ENCODE measurements at places on chromosomes 13 and 19.

DNA sequence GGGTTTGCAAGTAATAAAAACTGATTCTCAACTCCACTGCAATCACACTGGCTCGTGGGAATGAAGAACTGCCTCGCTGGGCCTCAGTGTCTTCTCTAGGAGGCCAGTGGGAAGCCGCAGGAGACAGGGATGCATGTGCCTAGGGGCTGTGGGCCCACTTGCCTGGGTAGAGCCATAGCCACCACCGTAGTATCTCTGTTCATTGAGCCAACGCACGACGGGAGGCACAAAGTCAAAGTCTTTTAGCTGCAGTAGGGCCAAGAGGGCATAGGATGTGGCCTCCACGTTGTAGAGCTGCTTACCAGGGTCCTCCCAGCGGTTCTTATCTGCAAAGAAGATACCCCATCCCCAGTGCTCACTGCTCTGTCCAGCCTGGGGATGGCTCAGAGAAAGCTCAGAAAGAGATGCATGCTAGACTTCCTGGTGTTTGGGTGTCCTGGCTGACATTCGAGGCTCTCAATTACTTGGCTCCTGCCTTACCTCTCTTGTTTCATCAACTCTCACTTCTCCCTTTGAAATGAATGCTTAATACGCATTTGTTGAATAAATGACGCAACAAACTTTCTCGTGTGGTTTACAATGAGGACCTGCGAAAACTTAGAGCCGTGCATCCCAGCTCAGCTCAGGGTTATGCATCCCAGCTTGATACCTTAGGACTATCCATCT lies 16.1 kb upstream of the TNFSF14 start:
- DNase-seq: no peak

DNA sequence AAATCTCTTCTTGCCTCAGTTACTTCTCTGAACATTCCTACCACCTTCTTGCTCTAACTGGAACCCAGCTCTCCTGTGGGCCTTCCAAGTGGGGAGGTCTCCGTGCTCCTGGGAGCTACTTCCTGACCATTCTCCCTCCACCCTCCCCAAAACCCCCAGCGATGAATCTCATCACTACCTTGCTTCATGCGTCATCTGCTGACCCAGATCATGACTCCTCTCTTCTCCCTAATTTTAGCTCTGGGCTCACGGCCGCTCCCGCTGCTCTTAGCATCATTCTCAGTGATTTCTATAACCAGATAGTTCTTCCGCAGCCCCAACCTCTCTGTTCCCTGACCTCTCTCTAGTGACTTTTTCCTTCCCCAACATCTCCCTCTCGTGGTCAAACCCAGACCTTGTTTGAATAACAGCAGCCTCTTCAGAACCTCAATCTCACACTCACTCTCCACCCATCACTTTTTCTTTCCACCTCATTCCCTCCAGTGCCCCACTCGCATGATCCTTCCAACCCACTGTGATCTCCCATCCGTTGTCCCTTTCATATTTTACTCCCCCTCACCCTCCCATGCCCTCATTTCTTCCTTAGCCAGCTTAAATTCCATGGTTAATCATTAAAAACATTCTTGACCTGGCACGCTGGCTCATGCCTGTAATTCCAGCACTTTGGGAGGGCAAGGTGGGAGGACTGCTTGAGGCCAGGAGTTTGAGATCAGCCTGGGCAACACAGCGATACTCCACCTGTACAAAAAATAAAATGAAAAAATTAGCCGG lies 21.8 kb downstream of the MRPS12 start:
- DNase-seq: no peak

GRCh38 chr19:18899624-18900560 lies 3.9 kb upstream of the CERS1 start:
- DNase-seq: no peak

GRCh38 chr13:109941951-109942350 lies 155.6 kb upstream of the IRS2 start:
- DNase-seq: no peak

DNA sequence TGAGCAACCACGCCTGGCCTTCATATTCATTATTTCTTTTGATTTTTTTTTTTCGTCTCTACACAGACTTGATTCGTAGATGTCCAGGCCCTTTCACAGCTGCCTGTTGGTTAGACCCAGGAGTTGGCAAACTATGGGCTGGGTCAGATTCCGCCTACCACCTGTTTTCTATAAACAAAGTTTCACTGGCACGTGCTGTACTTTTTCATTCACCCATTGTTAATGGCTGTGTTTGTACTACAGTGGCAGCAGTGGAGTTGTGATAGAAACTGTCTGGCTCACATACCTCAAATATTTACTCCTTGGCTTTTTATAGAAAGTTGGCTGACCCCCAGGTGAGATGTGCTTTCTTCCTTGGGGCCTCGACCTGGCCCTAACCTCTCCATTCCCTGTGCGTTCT lies 72.9 kb upstream of the TEX29 start:
- DNase-seq: no peak

- DNase-seq: no peak
These were observed 19.3 kb downstream of the EDDM13 start for GRCh38 chr19:56291867-56292266.

- no peak for DNase-seq
These were observed 13.7 kb downstream of the ZNF461 start for GRCh38 chr19:36652958-36653357.

GRCh38 chr13:73073050-73073449 lies 14.2 kb downstream of the KLF5 start:
- DNase-seq: no peak

DNA sequence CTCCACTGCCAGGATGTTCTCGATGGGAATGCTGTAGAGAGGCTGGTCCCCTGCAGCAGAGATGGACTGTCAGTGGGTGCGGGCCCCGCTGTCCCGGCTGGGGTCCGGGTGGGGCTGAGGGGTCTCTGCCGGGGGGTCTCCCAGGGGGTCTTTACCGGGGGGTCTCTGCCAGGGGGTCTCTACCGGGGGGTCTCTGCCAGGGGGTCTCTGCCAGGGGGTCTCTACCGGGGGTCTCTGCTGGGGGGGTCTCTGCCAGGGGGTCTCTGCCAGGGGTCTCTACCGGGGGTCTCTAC lies 25.7 kb upstream of the C13orf46 start:
- DNase-seq: no peak

DNA sequence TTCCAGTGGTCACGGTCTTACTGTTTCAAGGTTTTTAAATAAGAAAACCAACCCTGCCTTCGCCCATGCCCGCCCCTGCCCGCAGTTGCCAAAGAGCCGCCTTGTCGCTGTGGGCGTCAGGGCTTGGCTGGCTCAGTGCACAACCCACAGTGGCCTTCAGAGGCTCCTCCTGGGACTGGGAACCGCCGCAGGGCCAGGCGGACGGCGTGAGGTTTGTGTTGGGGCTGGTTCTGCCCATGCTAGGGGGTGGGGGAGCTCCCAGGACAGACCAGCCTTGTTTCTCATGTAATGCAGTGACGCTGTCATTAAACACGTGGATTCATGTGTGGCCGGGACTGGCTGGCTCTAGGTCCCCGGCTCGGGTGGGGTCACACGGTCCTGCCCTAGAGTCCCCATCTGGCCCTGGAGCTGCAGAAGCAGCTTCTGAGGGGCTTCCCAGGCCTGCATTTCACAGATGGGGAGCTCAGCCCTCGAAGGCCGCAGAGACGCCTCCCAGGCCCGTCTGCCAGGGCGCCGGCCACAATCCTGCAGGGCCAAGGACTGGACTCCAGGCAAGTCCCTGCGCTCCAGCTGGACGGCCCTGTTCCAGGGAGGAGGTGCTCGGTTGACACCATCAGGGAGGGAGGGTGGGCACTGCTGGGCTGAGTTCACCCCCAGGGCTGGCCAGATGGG lies 2.4 kb upstream of the TEKTIP1 start:
- no peak for DNase-seq

GRCh38 chr13:24716011-24716410 lies 35.8 kb downstream of the ATP12A start:
- DNase-seq: no peak

GRCh38 chr13:30727491-30728355 lies 7.6 kb upstream of the ALOX5AP start:
- no peak for DNase-seq
